ENCODE measurements at places on chromosomes 6 and 20.

- no peak for DNase-seq
Observed at GRCh38 chr6:36216559-36216958, 20.0 kb downstream of the BRPF3 start.

DNA sequence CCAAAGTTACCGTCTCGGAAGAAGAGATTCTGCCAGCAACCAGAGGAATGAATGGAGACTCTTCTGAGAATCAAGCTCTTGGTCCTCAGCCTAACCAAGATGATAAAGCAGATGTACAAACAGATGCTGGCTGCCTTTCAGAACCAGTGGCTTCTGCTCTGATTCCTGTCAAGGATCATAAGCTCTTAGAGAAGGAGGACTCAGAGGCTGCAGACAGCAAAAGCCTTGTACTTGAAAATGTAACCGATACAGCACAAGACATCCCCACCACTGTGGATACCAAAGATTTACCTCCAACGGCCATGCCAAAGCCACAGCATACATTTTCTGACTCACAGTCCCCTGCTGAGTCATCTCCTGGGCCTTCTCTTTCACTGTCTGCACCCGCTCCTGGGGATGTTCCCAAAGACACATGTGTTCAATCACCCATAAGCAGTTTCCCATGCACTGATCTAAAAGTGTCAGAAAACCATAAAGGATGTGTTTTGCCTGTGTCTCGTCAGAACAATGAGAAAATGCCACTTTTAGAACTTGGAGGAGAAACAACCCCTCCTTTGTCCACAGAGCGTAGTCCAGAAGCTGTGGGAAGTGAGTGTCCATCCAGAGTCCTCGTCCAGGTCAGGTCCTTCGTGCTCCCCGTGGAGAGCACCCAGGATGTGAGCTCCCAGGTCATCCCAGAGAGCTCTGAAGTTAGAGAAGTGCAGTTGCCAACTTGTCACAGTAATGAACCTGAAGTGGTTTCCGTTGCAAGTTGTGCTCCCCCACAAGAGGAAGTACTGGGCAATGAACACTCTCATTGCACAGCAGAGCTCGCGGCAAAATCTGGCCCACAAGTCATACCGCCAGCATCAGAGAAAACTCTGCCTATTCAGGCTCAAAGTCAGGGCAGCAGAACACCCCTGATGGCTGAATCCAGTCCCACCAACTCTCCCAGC, 109.6 kb downstream of the RTN4IP1 start:
- DNase-seq, result peak; percentile 71

DNA sequence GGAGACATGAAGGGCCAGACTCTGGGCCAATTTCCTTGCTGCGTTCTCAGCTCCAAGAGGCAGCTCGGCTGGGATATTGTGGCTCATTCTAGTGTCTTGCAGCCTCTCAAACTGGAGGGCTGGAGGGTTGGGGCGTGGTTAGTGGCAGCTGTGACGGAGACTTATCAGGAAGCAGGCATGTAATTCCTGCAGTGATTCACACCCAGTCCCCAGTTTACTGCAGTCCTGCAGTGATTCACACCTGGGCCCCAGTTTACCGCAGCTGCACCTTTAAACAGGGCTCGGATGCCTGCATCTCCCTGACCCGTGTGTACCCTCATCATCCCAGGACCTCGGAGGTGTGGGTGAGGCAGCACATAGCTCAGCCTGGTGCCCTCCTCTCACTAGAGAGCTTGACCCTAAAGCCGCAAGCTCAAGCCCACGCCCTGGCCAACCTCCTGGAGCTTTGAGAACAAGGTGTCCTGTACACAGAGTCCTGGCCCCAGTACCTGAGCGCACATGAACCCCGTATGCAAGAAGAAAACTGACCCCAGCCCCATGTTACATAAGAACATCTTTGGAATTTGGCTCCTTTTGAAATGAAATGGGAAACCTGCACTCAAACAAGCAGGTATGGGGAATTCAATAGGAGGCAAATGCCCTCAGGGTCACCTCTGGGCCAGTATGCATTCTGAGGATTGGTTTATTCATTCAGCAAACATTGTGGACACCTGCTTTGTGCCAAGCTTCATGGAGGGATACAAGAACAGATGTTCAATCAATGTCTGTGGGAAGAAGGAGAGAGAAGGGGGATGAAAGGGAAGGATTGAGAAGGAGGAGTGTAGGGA, 55.3 kb upstream of the FAM83D start:
- DNase-seq, result peak; percentile 45

DNA sequence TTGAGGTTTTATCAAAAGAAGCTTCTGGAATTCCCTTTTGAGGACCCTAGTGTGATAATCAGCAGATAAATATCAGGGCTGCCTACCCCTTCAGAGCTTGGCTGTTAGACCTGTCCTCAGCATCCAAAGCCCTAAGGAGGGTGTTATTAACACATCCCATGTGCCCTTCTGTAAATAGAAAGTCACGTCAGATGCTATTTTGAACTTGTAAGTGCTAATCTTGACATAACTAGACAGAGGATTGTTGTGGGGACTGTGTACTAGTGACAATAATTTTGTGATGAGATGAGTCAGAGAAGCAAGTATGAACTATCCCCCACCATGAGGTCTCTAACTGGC, 4.9 kb upstream of the LAMA4 start:
- DNase-seq, result no peak

GRCh38 chr6:135195522-135195921, 14.4 kb downstream of the MYB start:
- DNase-seq, result no peak

GRCh38 chr6:5202941-5203340, 57.8 kb downstream of the LYRM4 start:
- no peak for DNase-seq

GRCh38 chr6:123467392-123467791, 169.4 kb downstream of the TRDN start:
- no peak for DNase-seq

DNA sequence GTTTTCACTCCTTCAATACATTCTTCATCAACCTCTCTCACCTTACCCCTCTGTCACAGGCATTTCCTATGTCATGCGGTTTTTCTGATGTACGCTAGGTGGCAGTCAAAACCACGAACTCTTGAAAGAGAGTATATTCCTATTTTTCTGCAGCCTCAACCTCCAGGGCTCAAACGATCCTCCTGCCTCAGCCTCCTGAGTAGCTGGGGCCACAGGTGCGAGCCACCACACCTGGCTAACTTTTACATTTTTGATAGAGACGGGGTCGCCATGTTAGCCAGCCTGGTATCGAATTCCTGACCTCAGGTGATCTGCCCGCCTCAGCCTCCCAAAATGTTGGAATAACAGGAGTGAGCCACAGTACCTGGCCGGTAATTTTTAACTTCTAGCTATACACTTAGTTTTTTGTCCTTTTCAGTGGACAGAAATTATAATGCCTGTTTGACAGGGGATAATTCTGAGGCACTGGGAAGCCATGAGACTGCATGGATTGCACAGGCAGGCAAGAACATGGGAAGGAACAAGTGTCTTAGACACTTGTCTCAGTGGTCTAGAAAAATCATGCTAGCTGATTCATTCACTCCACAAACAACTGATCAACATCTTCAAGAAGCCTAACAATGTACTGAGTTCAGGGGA, 22.5 kb upstream of the HFE start:
- no peak for DNase-seq

GRCh38 chr6:129344379-129344778, 365.6 kb downstream of the ARHGAP18 start:
- DNase-seq, result no peak

Measured in activated CD4-positive, alpha-beta T cell treated with anti-CD3 and anti-CD28 coated beads, Interleukin-2, amount 50 U/mL, for 4 hours (primary cell).